ENCODE measurements at places on chromosomes 2 and 18.

DNA sequence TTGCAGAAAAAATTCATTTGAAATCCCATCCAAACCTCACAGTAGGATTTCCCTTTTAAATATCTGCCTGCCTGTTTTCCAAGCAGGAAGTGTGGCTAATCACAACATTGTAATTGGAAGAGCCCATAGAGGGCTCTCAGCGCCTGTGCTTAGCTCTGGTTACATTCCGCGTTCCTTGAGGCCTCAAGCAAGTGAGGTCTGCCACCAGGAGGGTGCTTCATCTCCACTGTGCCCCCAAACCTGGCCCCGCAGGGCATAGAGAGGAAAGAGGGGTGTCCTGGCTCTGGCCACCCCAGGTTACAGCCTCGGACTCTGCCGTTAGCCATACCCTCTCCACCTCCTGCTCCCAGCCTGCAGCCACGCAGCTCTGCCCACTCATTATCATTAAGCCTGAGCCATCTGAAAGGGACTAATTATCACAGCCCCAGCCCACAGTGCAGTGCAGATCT is 214.8 kb downstream of the SP3 start:
- DNase-seq: no peak

- no peak for DNase-seq
Observed at GRCh38 chr18:78521136-78521535, 458.5 kb upstream of the SALL3 start.

DNA sequence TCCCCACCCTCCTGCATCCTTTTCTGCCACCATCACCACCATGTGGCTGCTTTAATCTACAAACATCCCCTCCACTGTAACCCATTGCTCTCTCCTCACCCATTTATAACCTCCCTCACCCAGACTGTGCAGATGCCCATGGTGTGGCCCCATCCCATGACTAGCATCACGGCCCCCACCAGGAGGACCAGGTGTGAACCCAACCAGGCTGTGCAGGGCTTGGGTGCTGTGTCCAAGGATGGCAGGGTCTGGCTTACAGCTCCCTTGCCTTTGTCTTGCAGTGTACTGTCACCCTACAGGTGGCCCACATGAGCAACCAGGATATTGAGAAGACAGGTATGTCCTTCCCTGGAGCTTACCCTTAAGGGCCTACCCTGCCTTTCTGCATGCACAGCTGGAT is 6.8 kb downstream of the FER1L5 start:
- no peak for DNase-seq

DNA sequence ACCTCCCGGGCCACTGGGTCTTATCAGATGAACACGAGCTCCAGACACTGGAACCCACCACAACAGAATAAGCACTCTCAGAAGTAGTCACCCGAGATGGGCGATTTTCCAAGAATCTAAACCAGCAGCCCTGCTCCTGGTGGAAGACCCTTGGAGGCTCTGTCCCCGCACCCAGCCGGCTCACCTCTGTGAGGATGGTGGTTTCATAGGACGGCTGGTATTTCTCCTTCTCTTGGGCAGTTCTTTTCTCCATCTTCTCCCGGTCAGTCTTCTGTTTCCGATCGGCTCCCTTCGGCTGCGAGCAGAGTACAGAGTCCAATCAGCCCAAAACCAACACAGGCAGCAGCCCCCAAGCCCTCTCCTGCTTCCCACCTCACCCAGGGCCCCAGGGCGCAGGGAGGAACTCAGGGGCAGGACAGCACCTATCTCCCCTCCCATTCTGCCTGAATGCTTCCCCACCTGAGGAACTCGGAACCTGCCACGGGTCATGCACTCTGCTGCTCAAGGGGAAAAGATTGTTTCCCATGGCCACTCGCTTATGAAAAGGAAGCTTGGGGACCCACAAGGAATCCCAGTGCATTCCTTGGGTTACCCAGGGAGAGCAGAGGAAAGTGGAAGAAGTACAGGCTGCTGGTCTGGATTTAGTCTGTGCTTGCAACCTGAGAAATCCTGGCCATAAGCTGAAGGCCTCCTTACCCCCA is 42.7 kb downstream of the TFCP2L1 start:
- no peak for DNase-seq

DNA sequence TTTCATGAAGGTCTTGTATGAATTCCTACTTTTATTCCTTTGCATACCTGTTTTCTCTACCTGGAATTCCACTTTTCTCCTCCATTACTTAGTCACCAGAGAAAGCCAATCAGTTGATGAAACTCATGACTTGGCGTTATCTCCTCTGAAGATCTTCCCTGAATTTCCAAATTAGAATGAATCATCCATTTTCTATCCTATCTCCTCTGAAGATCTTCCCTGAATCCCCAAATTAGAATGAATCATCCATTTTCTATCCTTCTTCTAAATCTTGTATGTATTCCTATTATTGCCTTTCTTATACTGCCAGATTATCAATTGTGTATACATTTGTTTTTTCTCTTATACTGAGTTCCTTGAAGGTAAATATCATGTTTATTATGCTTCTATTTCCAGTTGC is 440.4 kb downstream of the CCDC85A start:
- no peak for DNase-seq

- DNase-seq: no peak
Observed at GRCh38 chr2:23347471-23348092, 37.4 kb upstream of the KLHL29 start.

- DNase-seq: no peak
Observed at GRCh38 chr2:75210409-75210808, 11.1 kb upstream of the TACR1 start.

- DNase-seq: no peak
Observed at GRCh38 chr2:39156107-39156506, 35.3 kb upstream of the SOS1 start.

GRCh38 chr2:143280097-143280757 is 151.0 kb downstream of the ARHGAP15 start:
- DNase-seq: no peak

- no peak for DNase-seq
Observed at GRCh38 chr2:98895901-98896300, 40.1 kb downstream of the CRACDL start.

GRCh38 chr18:49866680-49867079 is 53.3 kb upstream of the ACAA2 start:
- DNase-seq: no peak

DNA sequence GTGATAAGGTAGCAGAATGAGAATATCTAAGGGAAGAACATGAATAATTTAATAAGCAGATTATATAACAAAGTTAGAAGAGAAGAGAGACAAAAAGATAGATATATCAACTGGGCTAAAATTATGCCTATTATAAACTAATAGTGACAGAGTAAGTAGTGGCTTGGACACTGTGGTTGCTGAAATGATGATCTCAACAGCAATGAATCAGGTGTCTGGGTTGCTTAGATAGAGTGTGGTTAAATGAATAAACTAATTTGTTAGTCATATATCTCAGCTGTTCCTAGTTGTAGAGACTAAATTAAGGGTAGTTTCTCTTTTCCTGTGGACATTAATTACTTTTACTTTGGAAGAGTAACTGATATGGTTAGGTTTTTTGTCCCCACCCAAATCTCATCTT is 1485.4 kb upstream of the CELF4 start:
- no peak for DNase-seq

GRCh38 chr2:100113990-100114433 is 28.4 kb downstream of the AFF3 start:
- no peak for DNase-seq

DNA sequence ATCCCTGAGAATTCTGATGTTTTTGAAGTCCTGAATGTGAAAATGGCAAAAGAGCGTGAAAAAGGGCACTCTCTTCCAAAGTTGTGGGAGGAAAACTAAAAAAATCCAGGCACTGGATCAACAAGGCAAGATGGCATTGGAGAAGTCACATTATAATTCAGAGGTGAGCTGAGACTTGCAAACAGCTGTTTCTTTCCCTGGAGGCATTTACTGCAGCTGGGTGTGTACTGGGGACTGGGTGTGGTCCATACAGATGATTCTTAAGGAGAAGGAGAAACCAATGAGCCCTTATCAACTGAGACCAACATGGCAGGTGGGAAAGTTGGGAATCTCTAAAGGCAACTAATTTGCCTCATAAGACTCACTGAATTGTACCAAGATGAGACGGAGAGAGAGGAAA is 313.9 kb downstream of the TRIB2 start:
- no peak for DNase-seq

DNA sequence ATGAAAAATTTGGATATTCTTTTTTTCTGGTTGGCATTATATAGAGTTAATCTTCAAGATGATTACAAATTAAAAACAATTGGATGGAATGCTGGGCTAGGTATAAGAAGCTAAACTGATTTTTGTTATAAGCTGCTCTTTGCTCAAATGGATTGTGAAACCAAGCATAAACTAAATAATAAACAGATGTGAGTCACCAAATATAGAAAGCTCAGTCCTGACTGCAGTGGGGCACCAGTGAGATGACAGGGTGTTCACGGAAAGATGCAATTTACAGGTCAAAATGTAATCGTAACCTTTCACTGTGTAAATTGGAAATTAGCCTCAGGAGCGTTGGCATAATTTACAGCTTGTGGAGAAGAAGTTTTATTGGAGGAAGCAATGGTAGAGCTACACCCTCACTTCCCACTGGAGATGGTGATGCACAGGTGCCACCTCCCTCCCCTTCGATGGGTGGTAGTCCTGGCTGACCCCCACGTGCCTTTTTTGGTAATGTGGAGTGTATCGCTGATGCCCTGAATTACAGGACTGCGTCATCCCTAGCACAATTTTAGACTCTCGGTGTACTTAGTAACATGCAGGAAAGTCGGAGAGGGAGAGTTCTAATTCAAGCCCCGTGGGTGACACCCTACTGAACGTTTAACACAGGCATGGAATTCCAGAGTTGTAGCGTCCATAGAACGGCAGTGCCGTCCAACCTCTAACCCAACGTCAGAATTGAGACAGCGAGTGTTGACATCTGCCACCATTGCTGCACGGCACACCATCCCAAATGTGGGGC is 73.9 kb upstream of the NFATC1 start:
- no peak for DNase-seq

DNA sequence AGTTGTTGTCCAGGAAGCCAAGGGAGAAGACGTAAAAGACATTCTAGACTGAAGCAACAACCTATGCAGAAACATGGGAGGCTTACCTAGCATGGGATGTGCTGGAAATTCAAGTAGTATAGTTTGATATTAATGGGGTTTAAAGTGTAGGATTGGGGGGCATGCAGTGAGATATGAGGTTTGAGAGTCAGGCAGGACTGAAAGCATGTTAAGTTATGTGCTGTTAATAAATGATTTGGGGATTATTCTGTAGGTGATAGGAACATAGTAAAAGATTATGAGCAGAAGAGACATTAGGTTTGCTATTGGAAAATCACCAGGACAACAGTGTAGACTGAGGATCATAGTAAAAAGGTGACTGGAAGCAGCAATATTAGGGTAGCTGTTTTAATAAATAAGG is 3.2 kb downstream of the EHBP1 start:
- DNase-seq: no peak

DNA sequence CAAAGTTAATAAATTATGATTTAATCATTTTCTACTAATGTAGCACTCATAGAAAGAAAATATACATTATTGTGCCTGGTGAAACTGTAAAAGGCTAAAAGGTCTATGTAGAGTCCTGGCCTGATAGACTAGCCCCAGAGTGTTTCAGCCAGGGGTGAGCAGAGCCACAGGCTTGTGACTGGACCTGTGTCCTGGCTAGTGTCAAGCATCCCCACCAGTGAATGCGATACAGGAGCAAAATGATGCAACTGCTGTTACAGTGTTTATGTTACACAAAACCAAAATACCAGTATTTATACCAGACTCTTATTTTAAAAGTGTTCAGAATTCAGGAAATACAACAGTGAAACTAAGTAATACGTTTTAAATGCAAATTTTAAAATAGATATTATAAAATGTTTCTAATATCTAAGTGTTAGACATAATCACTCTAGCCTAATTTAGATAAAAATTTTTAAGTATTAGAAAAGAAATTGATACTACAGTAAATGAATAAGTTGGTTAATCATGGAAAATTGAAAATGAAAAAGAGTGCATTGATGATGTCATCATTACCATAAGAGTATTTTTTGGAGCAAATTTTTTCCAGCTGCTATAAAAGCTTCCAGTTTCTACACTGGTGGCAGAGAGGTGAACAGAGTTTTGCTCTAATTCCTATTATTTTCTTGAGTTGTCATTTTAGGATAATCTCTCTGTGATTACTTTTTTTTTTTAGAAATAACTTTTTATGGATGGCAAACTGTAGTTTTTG is 6.2 kb upstream of the TSPYL6 start:
- no peak for DNase-seq

DNA sequence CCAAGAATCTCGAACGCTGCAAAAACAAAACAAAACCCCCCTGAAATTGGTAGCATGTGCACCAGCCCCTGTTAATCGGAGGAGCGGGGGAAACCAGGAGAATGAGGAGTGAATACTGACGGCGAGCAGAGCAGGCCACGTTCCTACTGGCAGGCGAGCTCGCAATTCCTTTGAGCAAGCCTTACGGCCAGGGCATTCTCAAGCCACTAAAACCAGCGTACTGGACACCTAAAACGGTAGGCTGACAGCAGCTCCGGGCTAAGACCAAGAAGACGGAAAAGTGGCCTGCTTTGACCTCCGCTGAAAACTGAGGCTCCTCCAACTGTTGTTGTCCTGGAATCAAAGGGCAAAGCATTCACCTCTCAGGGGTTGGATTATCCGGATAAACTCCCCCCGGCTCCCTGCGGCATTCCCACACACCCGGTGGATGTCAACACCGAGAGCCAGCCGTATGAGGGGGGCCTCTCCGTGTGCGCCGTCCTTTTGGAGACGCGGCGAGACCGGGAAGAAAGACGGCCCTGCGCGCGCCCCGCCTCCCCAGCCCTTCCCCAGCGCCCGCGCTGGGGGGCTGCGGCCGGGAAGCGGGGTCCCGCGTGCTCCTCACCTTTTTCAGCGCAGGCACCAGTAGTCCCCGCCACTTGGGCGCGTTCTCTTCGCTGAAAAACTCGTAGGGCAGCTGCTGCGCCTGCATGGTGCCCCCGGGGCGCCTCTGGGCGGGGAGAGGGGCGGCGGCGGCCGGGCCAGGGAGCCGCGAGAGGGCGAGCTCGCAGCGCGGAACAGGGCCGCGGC is 925 bp downstream of the SOS1 start:
- no peak for DNase-seq

- no peak for DNase-seq
Observed at GRCh38 chr2:113298176-113298575, 19.5 kb upstream of the PAX8 start.

- DNase-seq: no peak
Observed at GRCh38 chr2:233165895-233166661, 85.4 kb upstream of the ATG16L1 start.

GRCh38 chr2:170587922-170588321 is 127.2 kb upstream of the SP5 start:
- DNase-seq: no peak

GRCh38 chr2:168183308-168183997 is 63.9 kb downstream of the STK39 start:
- no peak for DNase-seq

GRCh38 chr2:19545507-19545906 is 187.1 kb upstream of the OSR1 start:
- no peak for DNase-seq

DNA sequence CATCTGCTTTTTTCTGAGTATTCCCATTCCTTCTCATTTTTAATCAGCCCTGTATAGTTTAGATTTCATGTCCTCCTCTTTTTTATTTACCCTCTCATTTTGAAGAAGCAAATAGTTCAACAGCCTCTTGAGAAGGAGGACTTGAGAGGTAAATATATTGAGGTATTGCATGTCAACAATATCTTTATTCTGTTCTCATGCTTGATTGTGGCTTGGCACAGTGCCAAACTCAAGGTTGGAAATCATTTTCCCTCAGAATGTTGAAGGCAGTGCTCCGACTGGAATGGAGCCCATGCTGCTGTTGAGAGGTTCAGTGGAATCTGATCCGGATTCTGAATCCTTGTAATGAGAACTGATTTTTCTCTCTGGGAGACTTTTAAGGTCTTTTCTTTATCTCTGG is 31.0 kb upstream of the GALNT3 start:
- DNase-seq: no peak

GRCh38 chr2:42842466-42842865 is 50.1 kb upstream of the HAAO start:
- DNase-seq: no peak

Measured in NCI-H1436 treated with DMSO at 0.1 percent for 48 hours (cell line).